ENCODE measurements at places on chromosomes 11 and 22.

- no peak for DNase-seq
Observed at GRCh38 chr11:116586392-116586791, 186.4 kb downstream of the BUD13 start.

- peak; percentile 86 for DNase-seq
Observed at GRCh38 chr11:66883016-66883965, 26.4 kb downstream of the LRFN4 start.

DNA sequence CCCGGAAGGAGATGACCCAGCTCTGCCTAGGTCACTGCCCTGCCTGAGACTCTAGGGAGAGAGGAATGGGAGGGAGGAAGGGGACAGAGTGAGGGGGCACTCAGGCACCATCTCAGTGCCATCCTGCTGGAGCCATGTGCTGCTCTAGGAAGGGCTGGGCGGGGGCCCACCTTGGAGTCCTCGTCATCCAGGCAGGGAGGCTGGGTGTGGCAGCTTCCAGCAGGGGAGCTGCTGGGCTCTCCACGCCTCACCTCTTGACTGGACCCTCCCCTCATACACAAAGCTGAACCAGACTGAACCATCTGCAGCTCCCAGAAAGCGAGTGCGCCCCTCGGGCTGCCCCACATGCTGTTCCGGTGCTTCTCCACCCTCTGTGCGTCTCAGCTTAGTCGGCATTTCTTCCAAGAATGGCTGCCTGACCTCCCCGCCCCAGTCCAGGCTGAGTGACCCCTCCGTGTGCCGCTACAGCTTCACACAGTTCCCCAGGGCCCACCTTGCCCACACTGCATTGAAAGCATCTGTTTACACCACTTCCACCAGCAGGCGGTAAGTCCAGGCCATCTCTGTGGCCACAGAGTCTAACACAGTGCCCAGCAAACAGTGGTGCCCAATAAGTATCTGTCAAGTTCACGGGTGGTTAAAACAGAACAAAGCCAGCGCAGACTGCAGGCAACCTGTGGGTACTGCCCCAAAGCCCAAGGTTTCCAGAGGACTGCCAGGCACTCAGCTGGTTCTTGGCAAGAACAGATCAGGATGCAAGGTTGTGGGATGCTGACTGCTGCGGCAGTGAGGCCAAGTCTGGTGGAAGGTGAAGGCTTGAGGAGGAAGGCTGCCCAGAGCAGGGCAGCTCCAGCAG, 9.4 kb upstream of the TRIM29 start:
- DNase-seq = no peak

DNA sequence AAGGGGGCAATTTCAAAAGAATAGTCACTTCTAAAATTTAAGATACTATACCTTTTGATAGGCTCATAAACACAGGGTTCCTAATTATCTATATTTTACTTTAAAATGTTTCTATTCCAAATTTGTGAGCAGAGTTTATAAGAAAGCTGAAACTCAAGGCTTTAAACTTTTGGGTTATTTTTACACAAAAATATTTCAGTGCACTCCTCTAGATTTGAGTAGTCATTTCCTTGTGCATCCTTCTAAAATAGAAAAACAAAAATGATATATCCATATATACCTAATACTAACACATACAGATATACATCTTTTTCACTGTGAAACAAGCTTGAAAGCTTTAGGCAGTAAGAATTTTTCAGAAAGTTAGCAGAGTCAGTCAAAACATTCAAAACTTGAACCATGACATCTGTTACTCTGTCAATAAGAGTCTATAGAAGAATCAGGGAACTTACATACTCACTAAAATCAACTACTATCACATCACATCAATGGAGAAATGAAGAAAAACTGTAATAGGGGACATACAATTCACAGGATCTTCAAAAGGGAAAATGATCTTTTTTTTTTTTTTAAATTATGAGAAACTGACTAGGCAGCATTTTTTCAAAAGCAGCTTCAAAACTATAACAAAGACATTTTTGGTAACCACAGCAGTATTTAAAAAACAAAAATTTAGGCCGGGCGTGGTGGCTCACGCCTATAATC, 5.1 kb downstream of the PHF21A start:
- DNase-seq = no peak

DNA sequence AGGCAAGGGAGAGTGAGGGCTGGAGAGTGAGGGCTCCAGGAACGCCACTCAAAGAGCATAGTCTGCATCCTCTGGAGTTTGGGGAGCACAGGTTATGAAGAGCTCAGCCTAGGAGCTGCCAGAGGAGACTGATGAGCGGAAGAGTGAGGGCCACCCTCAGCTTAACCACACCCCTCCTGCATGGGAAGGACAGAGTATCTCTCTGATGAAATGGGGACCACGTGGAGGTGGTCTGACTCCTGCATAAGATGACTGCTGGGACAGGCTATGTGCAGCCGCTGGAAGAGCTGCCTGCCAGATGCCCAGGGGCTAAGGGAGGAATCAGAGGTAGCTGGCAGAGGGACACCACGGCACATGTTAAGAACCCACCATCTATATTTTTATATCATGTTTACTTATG, 162.9 kb upstream of the POU2AF2 start:
- no peak for DNase-seq

DNA sequence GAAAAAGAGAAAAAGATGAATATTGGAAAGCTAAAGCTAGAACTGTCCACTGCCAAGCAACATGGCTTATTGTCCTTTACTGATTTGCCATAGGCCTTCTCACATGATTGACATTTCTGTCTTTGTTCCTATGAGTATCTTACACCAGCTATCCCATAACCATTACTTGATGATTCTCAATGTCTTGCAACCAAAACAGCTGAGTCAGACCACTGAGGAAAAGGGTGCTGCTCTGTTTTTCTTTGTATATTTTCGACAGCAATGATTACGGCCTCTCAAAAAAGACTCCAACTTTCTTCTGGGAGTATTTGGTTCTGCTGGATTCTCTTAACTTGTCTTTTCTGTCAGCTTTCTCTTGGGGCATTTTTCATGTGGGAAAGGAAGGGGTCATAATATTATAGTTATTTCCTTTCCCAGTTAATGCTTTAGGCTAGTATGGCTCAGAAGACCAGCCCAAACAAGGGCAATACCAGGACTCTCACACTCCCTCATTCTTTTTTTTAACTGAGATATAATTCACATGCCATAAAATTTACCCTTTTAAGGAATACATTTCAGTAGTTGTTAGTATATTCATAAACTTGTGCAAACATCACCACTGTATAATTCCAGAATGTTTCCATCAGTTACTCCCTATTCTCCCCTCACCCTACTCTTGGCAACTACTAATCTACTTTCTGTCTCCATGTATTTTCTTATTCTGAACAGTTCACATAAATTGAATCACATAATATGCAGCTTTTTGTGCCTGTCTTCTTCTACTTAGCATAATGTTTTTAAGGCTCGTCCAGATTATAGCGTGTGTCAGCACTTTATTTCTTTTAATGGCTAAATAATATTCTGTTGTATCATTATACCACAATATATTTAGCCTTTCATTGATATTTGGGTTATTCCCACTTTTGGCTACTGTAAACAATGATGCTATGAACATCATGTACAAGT, 31.1 kb upstream of the FAR1 start:
- DNase-seq = no peak

DNA sequence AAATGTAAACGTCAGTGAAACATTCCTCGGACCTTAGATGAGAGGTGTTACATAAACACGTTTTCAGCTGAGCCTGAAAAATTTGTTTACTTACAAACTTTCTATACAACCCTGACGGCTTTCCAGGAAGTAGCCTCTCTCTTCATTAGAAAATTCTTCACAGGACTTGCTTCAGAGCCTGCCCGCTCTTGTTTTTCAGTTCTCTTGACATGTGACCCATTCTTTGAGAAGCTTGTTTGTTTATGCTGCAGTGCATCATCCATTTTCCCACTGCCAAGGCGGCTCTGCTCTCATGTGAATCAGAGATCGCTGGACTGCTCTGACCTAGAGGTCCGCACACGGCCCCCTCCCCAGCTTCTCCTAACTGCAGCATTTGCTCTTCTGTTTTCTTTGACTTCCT, 47.9 kb upstream of the ARHGAP42 start:
- DNase-seq = peak; percentile 72

DNA sequence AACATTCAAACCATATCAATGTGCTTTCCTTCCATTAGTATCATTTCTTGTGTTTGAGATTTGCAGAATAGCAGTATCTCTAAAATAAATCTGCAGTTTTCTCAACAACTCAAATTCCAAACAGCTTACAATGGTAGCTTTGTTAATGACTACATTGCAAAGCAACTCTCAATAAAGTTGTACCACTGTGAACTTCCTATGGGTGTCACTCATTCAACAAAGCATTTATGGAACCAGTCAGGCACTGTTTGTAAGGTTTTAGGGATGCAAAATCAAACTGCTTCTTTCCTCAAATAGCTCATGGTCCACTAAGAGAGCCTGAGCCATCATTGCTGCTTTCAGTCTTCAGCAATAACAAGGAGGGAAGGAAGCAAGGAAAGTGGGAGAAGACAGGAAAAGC, 91.0 kb downstream of the CCDC83 start:
- peak; percentile 85 for DNase-seq

GRCh38 chr11:129945373-129945772, 50.0 kb upstream of the NFRKB start:
- DNase-seq = no peak

DNA sequence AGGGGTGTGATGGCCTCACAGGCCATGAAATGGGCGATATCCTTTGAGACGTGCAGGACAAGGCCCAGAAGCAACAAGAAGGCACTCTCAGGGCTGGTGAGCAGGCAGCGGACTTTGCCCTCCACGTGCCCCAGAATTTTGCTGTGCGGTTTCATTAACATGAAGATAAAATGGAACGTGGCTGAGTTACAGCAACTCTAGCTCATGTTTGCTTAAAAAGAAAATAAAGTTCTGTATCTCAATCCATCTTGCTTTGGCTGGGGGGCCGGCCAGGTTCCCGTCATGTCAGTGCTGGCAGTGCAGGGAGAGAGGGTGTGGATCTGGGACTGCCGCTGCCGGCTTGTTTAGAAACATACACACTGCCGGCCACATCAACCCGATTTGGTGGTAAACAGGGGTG, 370.1 kb downstream of the OPCML start:
- no peak for DNase-seq

DNA sequence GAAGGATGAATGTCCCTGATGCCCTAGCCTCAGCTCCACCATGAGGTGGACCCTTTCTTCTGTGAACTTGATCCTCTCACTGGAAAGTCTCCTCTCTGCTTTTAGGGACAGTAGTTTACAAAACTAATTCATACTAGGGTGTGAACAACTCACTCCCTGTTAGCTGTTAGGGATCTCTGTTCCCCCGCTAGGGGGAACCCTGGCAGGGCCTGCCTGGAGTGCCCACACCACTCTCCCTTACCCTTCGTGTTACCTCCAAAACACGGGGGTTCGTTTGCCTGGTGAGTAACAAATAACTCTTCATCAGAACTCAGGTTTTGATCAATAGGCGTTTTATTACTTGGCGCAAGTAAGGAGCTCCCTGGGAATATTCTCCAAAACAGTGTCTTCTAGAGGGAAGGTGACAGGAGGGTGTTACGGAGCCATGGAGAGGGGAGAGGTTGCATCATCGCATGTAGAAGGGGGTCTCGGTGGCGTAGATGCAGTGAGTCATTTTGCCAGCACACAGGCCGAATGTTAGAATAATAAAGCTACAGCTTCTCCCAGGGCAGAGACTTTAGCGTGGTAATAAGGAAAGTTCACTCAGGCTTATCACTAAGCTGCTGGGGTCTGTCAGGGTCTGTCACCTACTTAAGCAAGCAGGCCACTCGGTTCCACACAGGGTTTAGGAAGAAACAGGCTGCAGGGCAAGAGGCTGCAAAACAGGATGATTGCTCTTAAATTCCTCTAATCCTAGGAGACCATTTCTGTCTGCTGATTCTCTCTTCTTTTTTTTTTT, 45.8 kb downstream of the C11orf96 start:
- DNase-seq = no peak

DNA sequence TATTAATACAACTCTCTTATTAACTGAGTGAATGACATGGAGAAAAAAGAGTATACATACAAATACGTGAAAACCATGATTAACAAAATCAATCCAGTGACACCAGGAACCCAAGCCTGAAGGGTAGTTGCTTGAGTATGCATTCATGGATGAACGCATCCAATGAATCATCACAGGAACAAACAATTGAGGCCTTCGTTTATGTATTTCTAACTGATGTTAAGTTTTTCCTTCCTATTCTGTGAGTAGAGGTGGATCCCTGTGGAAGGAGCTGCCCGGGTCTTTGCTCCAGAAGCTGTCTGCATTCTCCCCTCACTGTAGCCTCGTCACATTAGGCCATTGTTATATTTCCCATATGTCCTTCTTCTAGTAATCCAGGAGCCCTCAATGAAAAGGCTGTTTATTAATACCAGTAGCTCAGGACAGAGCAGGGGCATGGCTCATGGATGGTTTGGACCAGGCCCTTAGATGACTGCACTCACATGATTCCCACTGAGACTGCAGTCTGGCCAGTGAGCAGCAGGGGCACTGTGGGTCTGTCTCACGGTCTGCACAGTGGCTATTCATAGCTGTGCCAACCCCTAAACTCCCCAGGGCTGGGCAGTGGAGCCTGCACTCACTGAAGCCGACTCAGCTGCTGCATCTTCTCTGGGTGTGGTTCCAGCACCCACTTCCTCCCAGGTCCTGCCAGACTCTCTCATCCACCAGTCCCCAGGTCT, 128.1 kb upstream of the TOP3B start:
- DNase-seq = peak; percentile 68

- no peak for DNase-seq
Observed at GRCh38 chr22:20450551-20450906, 12.9 kb upstream of the SCARF2 start.

- DNase-seq = no peak
Observed at GRCh38 chr22:25896098-25896497, 154.1 kb downstream of the MYO18B start.

DNA sequence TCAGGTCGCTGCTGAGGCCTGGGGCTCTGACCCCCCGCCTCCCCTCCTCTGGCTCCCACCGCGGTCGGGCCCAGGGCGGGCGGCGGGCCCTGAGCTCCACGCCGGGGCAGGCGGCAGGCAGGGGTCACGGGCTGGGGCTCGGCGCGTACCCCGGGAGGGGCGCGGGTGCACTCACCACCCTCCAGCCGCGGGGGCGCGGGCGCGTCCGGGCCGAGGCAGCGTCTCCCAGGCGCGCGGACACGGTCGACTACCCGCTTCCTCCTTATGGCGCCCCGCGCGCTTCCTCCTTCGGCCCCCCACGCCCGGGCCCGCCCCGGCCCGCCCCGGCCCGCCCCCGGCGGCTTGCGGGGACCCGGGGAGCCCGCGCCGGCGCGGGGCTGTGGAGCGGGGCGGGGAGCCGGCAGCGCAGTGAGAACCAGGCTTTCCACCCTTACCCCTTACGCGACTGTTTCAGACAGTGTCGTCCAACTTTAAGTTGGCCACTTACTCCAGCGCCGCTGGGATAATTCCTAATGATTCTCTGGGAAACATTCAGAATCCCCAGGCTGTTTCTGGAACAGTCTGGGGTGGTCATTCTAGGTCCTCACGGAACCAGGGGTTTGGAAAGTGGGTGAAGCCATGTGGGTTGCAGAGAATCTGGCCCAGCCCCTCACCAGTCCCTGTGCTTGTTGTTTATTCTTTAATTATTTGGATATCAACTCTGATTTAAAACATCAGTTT, at the start of gene BID:
TSS of gene BID (minus strand) at position 264 of the 720 bp plus-strand sequence. CDS start 24,353 bp downstream, outside the sequence.
- no peak for DNase-seq

GRCh38 chr11:13698132-13698531, 29.7 kb downstream of the FAR1 start:
- DNase-seq = no peak
